HepG2 (cell line): ENCODE measurements at places on chromosomes 13 and 19. TPM values are rescaled to one million over a fixed set of nuclear protein-coding genes. Genes with fewer than 3 reads are reported as not detected.
A peak's percentile ranks its signal among the peaks of the same experiment; 100 is the strongest.

MICU2 gene
- total RNA-seq = 42.4 and 56.5 TPM in 2 replicates

SLC25A41 gene
- total RNA-seq = 0.32 and 0.33 TPM in 2 replicates

ETV2 gene
- 0.20 and 0.46 TPM in 2 replicates for total RNA-seq

BRD4 gene
- total RNA-seq = 11.4 TPM in 2 replicates

CEACAM3 gene
- not detected in 2 replicates for total RNA-seq

SULT2B1 gene
- not detected in 2 replicates for total RNA-seq

TMPRSS9 gene
- total RNA-seq = 1.4 and 2.5 TPM in 2 replicates

DCT gene
- total RNA-seq = not detected in 2 replicates

DNA sequence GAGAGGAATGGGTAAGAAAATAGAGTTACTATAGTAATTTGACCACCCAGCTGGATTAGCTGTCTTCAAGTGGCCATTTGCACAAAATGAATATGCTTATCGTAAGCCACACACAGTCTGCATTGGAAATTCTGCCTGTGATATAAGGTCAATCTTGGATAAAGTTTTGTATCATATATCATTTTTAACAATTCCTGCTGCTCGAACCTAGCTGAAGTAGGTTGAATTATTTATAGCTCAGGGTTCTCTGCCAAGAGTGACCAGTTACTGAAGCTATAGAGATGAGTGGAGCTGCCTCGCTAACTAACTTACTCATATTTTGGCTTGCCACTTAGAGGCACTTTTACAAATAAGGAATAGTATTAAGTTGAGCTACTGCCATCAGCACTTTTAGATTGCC lies 220.9 kb downstream of the RGCC start:
- DNase-seq = no peak

- DNase-seq = no peak
These were observed 534.7 kb downstream of the KLF12 start for GRCh38 chr13:73599232-73600128.

DNA sequence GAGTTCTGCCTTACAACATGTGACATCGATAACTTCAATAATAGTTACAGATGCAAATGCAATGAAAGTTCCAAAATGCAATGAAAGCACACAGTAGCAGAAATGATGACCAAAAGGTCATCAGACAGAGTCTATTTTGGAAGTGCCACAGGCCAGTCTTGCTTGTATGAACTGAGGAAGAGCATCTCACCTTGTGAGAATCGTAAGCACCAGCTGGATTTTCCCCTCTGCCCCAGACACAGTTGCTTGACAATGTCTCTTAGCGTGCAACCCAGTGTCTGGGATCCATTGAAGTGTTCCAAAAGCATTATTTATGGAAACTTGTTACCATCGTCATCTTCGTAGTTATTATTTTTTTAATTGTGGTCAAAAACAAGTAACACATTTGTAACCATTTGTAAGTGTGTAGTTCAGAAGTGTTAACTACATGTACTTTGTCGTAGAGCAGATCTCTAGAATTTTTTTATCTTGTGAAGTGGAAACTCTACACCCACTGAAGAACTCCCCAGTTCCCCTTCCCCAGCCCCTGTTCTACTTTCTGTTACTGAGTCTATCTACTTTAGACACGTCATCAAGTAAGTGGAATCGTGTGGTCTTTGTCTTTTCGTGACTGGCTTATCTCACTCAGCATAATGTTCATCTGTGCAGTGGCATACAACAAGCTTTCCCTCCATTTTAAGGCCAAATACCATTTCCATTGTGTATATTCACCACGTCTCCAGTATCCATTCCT lies 170.0 kb upstream of the RNF113B start:
- DNase-seq = no peak

- DNase-seq = peak; percentile 68
These were observed 51.5 kb upstream of the GTF3A start for GRCh38 chr13:27372896-27373295.

DNA sequence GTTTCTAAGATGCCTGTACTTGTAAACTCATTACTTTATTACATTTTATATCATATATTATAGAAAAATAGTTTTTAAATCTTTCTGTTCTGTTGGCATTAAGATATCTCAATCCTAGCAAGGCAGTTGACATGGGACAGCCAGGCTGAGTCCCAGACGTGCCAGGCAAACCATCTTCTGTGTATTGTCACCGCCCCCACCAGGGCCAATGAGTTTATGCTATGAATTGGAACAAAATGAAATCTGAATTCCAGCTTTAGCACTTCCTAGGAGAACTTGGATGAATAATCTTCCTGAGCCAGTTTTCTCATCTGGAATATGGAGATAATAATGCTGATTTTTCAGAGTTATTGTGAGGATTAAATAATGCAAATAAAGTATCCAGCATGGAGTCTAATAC lies 79.9 kb upstream of the GSX1 start:
- DNase-seq = peak; percentile 36

- DNase-seq = no peak
These were observed 1.3 kb upstream of the ZNF653 start for GRCh38 chr19:11506967-11507366.

DNA sequence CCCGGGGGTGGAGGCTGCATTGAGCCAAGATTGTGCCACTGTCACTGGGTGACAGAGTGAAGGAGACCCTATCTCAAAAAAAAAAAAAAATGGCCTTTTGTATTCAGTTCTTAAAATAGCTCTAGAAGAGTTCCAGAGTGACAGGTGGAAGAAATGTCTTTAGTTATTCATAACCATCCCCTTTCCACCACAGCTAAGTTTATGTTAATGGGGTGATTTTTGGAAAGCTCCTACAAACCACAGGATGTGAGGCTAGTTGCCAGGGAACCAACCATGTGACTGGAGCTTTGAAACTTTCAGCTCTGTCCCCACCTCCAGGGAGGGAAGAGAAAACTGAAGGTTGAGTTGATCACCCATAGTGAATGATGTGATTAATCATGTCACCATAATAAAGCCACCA lies 6.9 kb downstream of the ZNF490 start:
- no peak for DNase-seq

GRCh38 chr13:23790577-23791170 lies 98.5 kb downstream of the MIPEP start:
- no peak for DNase-seq

DNA sequence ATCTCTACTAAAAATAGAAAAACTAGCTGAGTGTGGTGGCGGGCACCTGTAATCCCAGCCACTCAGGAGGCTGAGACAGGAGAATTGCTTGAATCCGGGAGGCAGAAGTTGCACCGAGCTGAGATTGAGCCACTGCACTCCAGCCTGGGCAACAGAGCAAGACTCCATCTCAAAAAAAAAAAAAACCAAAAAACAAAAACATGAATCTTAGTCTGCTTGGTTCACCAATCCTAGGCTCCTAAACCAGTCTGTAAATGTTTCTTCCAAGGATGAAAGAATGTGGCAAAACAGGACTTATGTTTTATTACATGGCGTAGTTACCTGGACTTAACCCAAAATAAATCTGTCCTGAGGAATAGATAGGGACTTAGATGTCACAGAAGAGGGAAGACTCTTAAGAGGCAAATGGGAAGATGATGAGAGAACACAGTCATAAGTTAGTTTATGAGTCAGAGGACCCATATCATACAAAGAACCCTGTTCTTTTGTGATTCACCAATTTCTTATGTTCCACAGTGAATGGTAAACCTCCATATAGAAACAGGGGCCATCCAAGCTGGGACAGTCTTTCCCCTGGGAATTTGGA lies 6.9 kb upstream of the FBXL3 start:
- no peak for DNase-seq

- peak; percentile 71 for DNase-seq
These were observed 604.4 kb upstream of the SPRY2 start for GRCh38 chr13:80945328-80945727.

DNA sequence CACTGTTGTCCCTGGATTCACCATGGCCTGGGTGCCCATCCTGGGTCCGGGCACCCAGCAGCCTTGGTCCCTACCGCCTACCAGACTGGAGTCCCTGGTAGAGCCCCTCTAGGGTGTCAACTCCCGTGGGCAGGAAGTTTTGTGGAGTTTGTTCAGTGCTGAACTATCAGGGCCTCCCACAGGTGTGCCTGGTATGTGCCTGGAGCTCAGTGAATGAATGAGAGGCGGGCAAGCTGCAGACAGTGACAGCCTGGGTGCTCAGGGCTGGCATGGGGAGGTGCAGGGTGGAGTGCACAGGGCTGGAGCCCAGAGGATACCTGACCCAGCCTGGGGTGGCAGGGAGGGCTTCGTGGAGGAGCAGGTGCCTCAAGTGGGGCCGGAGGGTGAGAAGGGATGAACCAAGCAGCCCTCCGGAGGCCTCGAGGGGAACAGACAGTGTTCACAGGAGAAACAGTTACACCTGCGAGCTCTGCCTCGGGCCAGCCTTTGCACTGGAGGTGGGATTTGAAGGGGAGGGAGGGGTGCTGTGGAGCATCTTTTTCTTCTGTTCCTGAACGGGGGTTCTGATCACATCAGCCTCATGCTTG lies 29.6 kb downstream of the PAK4 start:
- no peak for DNase-seq

- no peak for DNase-seq
These were observed 136.7 kb downstream of the IRS2 start for GRCh38 chr13:109649713-109650112.

GRCh38 chr19:48964205-48965039 lies 687 bp upstream of the FTL start:
- peak; percentile 34 for DNase-seq

GRCh38 chr13:73765651-73766384 lies 368.4 kb downstream of the KLF12 start:
- peak; percentile 75 for DNase-seq

DNA sequence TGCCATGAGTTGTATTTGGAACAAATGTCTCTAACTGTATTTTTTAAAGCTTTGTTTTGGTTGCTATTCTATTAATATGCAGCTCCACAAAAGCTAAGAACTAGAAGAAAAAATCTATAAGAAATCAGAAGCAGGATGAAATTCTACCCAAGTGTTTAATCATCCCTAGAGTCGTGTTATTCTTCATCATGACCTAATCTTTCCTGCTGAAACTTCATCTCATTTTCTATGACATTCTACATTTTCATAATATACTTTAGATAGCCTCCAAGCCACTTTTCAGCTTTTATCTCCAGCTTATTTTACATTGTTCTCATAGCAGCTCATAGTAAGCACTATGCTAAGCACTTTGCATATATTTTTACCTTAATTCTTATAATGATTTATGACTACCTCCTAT lies 302.8 kb downstream of the FOXO1 start:
- no peak for DNase-seq
